ENCODE measurements at places on chromosomes 3 and 15.
A peak's percentile ranks its signal among the peaks of the same experiment; 100 is the strongest.

GRCh38 chr15:33068511-33068990, 126.0 kb downstream of the FMN1 start:
- DNase-seq: no peak

GRCh38 chr3:129330409-129330808, 51.7 kb downstream of the HMCES start:
- no peak for DNase-seq

- DNase-seq: no peak
Observed at GRCh38 chr3:178404961-178405360, 131.3 kb upstream of the KCNMB2 start.

DNA sequence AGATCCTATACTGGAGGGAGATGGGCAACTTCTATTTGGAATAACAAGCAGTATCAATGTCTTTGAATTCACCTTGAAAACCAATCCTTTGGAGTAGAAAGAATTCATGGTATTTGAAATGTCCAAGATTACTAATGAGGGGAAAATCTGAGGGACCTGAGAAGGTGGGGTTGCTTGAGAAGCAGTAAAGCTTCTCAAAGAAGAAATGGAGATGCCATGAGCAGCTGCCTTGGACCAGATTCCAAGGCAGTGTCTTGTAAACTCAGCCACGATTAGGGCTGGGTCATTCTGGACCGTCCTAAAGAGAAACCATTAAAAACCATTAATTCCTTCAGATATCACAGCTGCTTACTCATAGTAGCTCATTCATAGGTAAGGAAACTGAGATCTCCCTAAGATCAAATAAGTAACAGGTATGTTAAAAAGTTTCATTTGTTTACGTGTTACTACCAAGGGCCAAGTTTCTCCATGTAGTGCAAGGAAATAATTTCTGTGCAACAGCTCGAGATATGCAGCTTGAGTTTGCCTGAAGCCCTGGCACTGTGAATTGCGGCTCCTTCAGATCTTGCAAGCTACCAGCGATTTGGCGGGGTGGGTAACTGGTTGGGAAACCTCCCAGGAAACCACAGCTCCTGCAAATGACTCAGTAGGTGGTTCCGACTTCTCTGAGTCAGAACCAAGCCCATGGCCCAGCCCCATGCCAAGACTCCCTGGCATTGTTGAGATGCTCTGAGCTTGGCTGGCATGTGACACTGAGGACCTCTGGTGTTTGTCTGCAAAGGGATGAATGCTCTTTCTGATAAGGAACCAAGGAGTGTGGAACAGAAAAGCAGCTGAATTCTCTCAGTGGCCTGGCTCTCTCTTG, 296.8 kb downstream of the RORA start:
- DNase-seq: no peak

DNA sequence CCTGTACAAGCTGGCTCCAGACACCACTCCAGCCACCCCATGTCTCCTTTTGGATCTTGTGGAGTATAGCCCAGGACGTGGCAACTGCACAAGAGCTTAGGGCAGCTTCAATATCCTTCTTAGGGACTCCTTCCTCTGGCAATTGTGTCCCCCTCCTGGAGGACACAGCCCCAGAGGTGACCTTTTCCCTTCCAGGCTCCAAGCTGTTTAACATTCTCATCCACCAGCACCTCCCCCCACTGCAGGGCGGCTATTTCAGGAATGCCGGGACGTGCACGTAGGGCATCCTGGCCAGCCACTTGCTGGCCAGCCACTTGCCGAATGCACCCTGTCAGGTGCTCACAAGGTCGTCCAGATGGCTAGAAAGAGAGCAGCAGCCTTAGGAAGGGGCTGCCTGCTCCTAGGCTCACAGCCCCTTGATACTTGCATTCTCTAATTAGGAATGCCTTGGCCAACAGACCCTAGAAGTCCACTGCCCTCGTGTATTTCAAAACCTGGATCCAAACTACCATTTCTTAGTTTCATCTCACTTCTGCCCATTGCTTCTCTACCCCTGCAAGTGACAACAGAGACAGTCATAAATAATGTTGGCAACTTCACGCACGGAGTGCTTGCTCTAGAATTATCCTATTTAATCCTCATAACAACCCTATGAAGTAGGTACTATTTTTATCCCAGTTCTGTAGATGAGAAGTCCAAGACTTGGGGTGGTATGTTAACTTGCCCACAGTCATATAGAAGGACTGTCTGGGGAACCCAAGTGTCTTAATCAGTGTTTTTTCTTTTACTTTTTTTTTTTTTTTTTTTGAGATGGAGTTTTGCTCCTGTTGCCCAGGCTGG, 24.5 kb upstream of the IDH2 start:
- DNase-seq: no peak

DNA sequence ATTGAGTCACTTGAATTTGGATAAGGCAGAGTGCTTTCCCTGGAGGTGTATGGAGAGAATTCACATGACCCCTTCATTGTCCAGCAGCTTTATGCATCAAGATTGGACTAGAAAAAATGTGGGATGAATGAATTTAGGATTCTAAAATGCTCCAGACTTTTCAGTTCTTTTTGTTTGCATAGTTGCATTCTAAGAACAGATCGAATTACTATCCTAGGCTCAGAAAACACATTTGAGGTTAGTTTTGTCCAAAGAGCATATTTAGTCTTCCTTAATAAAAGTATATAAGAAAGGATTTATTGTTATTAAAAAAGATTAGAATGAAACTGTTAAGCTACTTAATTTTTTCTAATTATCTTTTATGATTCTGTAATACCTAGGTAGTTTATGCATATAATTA, 127.4 kb downstream of the UBE2E2 start:
- DNase-seq: no peak

DNA sequence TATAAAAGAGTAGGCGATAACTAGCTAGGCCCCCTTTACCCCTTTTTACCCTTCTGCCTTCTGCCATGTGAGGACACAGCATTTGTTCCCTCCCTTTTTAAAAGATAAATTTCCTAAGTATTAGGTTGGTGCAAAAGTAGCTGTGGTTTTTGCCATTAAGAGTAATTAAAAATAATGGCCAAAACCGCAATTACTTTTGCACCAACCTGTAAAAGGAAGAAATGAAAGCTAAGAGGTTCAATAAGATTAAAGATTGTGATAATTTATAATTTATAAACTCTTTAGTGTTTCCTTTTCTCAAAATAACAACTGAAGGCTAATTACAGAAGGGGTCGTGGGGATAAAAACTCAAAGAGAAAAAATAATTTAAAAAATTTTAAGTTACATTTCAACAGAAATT, 283.5 kb upstream of the PDZRN3 start:
- no peak for DNase-seq

GRCh38 chr15:82856397-82857170, 47.2 kb downstream of the WHAMM start:
- DNase-seq: no peak

DNA sequence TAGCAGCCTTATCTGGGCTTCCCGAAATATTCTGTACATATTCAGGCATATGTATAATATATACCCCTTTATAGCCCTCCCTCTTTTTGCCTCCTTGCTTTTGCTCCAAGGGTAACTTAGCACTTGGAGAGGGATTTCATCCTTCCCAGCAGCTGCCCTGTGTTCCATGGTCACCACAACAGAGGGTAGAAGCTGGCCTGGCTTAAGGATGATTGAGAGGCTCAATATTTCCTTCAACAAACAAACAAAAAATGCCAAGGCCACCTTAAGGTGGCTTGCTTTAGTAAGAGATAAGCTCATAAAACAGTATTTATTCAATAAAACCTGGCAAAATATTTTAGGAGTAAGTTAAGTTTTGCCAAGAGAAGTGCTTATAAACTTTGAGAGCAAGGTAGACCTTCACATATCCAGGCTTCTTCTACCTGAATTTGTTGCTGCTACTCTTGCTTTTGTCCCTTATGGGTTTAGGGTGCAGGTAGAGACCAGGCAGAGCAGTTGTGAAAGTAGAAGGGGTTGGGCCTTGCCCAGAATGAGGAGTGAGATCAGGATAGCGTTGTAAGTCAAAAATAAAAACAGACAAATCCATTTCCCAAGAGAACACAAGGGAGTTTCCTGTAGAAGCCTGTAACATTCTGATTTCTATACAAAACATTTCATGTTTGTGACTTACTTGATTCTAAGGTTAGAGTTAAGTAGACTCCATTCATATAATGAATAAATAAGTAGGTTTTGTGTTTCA, 52.7 kb upstream of the ATOSA start:
- no peak for DNase-seq

GRCh38 chr3:185290266-185290665, 36.4 kb upstream of the EHHADH start:
- no peak for DNase-seq

DNA sequence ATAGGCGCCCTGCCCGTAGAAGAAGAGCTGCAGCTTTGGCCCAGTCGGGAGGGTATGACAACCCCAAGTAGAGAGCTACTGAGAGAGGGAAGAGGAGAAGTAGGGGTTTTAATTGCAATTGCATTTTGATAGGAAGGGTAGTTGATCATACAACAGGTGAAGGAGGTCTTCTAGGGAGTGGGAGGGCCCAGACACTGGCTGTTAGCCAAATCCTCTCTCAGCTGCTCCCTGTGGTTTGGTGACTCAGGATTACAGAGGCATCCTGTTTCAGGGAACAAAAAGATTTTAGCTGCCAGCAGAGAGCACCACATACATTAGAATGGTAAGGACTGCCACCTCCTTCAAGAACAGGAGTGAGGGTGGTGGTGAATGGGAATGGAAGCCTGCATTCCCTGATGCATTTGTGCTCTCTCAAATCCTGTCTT, 408.9 kb upstream of the THBS1 start:
- peak; percentile 11 for DNase-seq

DNA sequence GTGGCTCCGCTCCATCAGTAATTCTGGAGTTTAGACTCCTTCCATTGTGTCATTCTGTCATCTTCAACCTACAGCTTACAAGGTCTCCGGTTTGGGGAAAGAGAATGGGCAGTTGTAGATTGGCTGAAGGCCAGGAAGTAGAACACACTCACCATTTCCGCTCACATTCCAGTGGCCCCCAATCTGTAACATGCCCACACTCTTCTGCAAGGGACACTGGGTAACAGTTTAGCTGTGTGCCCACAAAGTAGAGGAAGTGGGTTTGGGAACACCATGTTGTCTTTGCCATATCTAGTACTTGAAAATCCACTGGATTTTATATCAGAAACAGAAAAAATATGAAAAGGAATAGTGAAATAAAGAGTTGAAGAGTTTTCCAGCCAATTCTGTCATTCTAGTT, 153.5 kb downstream of the SV2B start:
- DNase-seq: no peak

- DNase-seq: peak; percentile 71
Observed at GRCh38 chr15:68679961-68680371, 101.2 kb downstream of the CORO2B start.

DNA sequence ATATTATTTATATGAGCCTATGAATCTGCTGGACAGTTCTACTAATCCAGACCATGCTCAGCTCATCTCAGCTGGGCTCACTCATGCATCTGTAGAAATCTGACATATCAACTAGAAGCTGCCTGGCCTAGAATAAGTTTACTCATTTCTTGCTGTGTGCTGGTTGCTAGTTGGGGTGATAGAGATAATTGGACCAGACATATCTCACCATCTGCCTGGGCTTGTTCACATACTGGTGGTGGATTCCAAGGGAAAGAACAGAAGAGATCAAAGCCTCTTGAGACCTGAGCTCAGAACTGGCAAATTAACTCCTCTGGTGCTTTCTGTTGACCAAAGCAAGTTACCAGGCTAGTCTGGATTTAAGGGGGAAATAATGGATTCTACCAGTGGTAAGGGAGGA, 109.1 kb downstream of the NSUN3 start:
- no peak for DNase-seq

GRCh38 chr3:22714749-22715148, 488.4 kb upstream of the UBE2E2 start:
- no peak for DNase-seq

- DNase-seq: no peak
Observed at GRCh38 chr15:71198846-71199245, 83.6 kb downstream of the THSD4 start.

DNA sequence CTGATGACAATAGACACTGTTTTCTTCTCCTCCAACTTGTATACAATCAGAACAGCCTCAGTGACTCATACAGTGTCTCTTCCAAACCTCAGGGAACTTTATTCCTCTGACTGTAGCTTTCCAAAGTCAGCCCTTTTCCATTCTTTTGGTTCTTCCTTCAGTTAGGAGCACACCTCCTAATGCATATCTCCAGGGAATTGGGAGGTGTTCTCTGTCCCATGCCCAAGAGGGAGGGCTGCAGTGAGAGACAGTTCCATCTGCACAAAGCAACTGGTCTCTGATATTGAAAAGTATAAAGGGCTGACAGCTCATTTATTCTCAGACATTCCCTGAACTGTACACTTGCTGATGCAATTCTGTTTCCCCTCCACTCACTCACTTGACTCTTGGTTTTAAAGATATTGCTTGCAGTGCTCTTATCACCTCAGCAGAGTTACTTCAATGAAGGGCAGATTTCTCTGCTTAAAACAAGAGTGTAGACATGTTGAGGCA, 337.8 kb upstream of the TBC1D5 start:
- DNase-seq: no peak

GRCh38 chr3:105399062-105399461, 32.4 kb downstream of the ALCAM start:
- no peak for DNase-seq

GRCh38 chr3:159938714-159939113, 49.9 kb upstream of the IL12A start:
- DNase-seq: no peak

DNA sequence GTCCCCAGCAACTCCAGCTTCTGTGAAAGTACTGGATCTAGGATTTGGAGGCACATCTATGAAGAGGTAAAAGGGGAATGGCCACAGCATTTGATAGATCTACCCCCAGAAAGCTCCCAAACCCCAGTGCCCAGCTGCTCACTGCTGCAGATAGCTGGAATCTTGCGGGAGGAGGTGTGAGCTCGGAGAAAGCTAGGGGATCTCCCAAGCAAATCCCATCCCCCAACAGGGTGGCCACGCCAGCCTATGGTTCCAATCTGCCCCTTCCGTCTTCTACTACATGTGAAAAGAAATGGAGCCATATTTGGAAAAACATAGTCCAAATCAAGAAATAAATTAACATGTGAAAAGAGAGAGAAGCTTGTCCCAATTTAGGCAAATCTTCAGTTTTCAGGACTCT, 42.0 kb downstream of the SEMA5B start:
- DNase-seq: no peak

DNA sequence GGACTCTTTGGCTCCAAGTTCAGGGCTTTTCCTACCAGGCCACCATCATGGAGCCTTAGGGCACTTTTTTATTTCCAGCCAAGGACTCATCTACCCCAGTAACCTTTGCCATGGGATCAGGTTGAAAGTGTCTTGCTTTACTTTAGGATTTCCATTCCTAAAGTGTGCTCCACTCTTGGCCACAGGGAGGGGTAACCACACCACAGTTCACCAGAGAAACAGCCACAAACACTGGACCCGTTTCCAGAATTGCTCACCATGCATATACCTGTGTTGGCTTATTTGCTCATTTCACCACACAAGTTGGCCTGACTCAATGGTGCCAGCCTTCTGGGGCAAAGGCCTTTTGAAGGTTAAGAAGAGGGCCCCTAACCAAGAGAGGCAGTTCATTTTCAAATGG, 70.6 kb upstream of the RAD18 start:
- no peak for DNase-seq

DNA sequence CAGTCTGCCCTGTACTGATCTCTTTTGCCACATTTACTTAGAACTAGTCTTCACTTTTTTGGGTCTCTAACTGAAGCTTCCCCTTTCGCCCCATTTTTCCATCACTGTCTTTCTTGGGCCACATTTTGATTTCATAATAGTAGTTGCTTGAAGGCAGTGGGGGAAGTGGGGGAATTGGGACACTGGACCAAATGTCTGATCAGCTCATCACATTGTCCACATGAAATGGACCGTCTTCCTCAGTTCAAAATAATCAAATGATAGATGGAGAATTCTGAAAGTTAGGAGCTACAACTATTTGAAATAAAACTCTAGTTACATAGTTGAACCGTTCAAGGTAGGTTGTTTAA, 747 bp downstream of the PDCD6IP start:
- DNase-seq: no peak
